ENCODE measurements at places on chromosomes 4 and X. TPM values are rescaled to one million over a fixed set of nuclear protein-coding genes. Genes with fewer than 3 reads are reported as not detected.

- no peak for DNase-seq
Observed at GRCh38 chrX:72002875-72003274, 92.2 kb downstream of the NHSL2 start.

DNA sequence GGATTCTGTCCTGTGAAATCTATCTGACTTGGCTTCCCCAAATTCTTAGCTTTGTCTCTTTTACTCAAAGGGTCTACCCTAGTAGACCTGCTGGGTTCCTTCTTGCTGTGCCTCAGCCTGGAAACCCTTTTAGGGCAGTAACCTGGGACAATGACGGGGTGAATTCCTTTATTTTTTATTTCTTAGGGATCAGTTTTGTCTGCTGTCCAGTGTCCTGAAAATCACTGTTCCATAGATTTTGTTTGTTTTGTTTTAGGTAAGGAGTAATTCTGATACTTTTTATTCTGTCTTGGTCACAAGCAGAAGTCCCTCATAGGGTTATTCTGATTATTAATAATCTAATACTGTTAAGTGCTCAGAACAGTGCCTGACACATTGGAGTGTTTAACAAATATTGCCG lies 118.9 kb downstream of the EVC2 start:
- no peak for DNase-seq

DNA sequence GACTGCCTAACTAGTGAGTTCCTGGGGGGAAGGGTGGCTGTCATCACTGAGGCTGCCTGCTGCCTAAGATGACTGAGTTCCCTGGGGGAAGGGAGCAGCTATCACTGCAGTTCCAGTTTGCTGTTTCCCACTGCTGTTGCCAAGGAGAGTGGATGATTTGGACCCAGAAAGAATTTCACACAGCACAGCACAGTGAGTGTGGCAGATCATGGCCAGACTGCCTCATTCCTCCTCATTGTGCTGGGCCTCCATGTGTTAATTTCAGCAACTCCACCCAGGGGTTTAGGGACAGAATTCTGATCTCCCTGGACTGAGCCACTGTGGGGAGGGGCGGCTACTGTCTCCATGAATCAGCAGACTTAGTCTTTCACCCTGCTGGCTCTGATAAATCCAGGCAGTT lies 125.0 kb downstream of the TEX13C start:
- no peak for DNase-seq

- DNase-seq: no peak
Observed at GRCh38 chr4:137702512-137702911, 170.2 kb upstream of the PCDH18 start.

DNA sequence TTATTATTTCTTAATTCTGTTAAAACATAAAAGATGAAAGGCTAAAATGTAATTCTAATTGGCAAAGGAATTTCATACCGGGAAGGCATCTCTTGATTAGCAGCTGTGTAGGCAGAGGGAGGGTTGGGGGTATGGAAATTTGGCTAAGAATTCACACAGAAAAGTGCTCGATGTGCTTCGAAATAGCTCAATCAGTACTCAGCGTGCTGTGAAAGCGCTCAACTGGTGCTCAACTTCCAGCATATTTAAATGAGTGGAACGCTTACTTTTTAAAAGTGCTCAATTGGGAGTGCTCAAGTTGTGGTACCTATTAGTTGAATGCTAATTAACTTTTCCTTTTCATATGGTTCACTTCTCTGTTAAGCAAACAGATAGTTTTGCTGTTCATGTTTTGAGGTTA lies 695.9 kb upstream of the ATOH1 start:
- no peak for DNase-seq

- no peak for DNase-seq
Observed at GRCh38 chr4:3468804-3469203, 5.7 kb downstream of the DOK7 start.

DNA sequence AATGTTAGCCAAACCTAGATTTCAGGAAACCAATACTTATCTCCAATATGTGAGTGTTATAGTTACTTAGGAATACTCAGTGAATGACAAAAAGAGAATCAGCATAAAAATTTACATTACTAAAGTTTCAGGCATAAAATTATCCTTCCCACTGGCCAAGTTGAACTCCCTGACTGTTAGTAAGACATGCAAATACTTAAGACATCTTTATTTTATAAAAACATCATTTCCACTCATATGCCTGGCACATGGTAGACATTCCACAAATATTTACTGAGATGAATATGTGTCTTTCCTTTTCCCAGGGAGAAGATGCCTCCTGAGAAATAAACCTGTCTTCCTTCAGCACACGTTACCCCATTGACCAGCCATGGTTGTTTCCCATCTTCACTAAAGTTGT lies 7.3 kb downstream of the VEGFD start:
- DNase-seq: no peak

DNA sequence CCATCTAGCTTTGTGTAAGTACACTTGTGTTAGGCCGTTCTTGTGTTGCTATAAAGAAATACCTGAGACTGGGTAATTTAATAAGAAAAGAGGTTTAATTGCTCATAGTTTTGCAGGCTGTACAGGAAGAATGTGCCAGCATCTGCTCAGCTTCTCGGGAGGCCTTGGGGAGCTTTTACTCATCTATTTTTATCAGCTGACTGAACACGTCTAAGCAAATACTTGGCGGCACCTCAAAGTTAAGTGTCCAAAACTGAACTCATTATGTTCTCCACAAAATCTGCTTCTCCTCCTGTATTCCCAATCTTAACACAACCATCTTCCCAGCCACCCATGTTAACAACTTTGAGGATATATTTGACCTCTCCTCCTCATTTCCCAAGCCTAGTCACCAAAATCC lies 42.4 kb upstream of the GATB start:
- no peak for DNase-seq

The SSX4 gene
- not detected for total RNA-seq

Data from upper lobe of left lung (tissue), 6 donors.